Eye (tissue), 1 donor: ENCODE measurements at places on chromosomes 5 and 9.

DNA sequence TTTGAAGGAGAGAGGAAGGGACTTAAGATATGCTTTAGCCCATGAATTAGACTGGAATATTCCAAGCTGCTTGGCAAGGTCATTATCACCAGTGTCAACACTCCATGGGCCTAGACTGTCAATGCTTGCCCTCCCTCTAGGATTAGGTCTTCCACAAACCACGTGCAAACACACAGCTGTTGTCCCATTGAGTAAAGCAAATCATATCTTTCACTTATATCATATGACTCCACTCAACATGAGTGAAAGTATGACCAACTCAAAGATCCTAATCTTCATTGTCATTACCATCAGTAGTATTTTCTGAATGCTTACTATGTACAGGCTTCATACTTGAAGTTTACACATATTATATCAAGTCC is 57.0 kb upstream of the GRAMD2B start:
- DNase-seq = no peak

- no peak for DNase-seq
These were observed 732 bp downstream of the PBX3 start for GRCh38 chr9:125747765-125748445.

- no peak for DNase-seq
These were observed 110.7 kb upstream of the CXCL14 start for GRCh38 chr5:135689506-135689905.

DNA sequence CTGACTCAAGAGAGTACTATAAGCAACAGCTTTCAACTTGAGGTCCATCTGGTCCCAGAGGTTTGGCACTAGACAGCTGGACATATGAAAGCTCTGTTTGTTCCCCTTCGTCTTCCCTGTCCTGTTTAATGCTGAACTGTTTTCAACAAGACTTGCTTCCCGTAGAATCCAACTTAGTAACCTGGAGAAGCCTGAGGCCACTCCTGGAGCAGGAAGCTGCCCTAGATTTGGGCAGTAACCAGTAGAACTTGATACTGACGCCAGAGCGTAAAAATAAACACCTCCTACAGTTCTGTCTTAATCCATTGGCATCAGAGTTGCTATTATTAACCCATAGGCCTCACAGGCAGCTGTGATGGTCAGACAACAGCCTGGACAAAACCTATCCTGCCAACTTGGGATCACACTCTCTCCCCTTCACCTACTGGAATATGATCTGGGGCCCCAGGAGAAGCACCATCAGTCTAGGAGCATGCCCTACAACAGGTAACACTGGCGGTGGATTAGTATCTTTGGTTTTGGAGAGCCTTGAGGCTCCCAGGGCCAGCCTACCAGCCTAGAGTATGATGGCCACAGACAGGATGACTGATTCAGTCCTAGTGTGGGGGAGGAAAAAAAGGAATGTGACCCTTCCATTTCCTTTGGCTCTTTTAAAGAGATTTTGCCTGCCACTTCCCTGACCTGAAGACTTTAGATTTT is 29.2 kb downstream of the RUSC2 start:
- DNase-seq = no peak

- DNase-seq = peak; percentile 32
These were observed 466.2 kb downstream of the KDM4C start for GRCh38 chr9:7223981-7224380.

DNA sequence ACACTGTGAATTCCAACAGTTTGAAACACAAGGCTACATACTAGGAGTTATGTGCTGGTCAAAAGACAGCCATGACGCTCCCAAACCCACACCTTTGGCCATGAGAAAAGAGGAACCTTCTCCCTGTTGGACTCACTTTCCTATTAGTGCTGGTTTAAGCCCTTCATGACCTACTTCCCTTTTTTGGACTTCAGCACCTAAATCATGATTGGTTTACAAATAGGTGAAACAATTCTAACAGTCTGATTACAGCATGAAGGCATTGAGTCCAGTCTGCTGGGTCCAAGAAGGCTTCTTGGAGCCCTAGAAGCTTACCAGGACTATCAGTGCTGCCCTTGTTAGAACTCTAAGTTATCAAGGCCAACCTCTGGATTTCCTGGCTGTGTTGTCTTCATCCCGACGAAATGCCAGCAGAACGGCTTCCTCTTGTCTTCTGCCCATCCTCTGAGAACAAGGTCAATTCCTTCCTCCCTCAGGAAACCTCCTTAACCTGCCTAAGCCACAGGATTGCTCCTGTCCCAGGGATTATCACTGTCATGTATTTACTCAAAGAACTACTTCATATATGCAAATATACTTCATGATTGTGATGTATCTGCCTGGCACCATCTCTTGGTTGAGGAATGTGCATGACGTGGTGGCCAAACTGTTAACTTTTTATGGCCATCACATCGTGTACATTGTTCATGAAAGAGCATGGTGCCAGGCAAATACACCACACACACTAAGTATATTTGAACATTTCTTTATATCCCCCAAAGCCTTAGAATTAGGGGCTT is 83.6 kb downstream of the ANKH start:
- DNase-seq = no peak

DNA sequence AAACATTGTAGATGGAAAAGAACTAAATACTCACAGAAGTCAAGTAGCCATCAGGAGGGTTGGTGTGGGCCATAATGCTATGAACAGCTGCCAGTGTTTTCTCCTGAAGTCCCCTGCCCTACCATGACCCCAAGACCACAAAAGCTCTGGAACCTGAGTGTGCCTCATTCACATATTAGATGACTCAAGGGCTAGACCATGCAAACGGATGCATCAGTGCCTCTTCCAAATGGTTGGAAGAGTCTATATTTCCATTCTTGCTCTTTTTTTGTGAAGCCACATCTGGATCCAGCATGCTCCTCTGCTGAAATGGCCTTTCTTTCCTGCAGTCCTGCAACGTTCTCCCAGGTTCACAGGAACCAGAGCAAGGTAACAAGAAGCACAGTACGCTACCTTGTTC is 136.6 kb upstream of the EPB41L4A start:
- DNase-seq = no peak

- no peak for DNase-seq
These were observed 8.6 kb upstream of the SMIM23 start for GRCh38 chr5:171776770-171777759.

DNA sequence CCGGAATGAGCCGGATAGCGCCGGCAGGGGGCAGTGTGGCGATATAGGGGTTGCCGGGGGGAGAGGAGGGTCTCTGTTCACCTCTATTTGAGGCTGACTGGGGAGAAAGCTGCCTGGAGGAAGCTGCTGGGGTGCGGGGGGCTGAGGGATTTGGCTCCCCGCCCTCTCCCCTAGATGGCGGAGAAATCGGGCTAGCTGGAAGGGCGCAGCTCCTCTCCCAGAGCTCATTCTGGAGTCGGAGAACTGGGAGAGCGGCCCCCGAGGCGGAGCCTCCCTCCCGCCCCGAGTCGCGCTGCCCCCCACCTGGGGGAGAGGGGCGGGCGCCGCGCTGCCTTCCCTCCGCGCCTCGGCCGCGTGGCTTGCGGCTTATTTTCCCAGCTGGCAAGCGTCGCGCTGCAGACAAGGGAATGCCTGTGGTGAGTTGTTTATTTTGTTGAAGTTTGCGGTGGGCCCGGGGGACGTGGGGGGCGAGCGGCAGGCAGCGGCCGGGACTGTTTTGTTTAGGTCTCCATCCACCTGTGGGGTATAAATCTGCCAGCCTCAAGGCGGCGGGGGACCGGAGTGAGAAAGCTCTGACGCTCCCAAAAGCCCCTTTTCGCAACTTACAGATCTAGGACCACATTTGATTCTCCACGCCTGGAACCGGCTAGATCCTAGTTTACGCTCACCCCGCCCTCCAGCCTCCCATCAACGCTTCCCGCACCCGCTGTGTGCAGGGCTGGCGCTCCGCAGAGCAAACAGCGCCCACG is 4.1 kb upstream of the RGMB start:
- peak; percentile 94 for DNase-seq

GRCh38 chr5:4991925-4992324 is 148.2 kb upstream of the ADAMTS16 start:
- no peak for DNase-seq

- no peak for DNase-seq
These were observed 175.8 kb downstream of the DCP2 start for GRCh38 chr5:113152380-113152740.

GRCh38 chr5:131211669-131212068 is 40.9 kb downstream of the LYRM7 start:
- DNase-seq = no peak

DNA sequence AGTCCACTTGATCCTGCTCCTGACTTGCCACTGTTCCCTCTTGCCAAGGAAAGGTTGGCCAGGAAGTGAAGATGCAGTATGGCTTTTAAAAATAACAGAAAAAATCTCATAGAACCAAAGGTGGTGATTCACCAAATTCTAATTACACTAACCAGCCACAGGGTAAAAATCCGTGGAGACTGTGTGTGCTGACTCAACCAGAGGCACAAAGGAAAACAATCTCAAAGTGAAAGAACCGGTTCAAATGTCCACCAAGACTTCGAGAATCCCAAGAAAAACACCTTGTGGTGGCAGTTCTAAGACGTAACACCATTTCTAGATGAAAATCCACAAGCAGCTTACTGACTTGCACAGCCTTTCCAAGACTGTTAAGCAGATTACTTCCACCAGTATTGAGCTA is 279.1 kb downstream of the TLE1 start:
- no peak for DNase-seq

DNA sequence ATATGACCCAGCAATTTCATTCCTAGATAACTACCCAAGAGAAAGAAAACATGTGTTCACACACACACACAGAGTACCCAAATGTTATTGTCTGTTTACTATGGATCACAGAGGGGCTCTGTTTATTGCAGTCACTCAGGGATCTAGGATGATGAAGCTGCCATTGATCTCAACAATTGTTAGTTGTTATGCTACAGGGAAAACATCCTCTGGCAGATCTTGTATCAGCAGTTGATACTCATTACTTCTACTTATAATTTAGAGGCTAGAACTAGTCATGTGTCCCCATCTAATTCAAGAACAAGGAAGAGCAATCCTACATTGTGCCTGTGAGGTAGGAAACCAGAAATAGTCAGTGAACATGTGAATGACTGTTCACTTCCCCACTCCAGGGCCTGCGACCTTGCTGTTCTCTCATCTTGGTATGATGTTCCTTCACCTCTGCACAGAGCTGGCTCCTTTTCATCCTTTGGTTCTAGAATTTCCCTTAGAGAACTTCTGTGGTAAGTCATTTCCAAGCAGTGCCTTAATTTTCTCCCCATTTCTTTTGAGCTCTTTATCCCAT is 30.3 kb downstream of the NMUR2 start:
- DNase-seq = no peak

GRCh38 chr9:28699632-28700031 is 1126.4 kb upstream of the C9orf72 start:
- no peak for DNase-seq

GRCh38 chr5:158466191-158466590 is 607.2 kb upstream of the CLINT1 start:
- no peak for DNase-seq

DNA sequence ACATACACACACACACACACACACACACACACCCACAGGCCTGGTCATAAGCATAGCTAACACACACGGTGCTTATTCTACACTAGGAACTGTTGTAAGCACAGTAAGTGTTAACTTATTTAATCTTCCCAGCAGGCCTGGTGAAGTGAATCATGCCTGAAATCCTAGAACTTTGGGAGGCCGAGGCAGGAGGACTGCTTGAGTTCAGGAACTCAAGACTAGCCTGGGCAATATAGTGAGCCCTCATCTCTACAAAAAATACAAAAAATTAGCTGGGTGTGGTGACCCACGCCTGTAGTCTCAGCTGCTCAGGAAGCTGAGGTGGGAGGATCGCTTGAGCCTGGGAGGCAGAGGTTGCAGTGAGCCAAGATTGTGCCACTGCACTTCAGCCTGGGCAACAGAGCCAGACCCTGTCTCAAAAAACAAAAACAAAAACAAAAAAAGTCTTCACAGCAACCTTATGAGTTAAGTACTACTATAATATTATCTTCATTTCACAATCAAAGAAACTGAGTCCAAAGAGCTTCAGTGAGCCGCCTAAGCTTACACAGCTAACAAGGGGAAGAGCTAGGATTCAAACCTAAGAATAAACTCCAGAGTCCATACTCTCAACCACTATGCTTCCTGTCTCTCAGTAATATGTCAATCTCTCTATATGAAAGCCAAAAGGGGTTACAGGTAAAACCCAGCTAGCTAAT is 2.3 kb downstream of the MEGF9 start:
- no peak for DNase-seq

- peak; percentile 76 for DNase-seq
These were observed 113.6 kb downstream of the GNA14 start for GRCh38 chr9:77534376-77535057.

DNA sequence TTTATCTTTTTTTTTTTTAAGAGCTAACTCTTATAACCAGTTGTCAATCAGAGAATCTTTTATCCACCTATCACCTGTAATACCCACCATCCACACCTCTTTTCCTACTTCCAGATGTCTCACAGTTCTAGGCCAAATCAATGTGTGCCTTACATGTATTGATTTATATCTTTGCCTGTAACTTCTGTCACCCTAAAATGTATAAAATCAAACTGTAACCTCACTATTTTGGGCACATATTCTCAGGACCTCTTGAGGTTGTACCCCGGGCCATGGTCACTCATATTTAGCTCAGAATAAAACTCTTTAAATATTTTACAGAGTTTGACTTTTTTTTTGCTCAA is 404.7 kb upstream of the RORB start:
- no peak for DNase-seq

DNA sequence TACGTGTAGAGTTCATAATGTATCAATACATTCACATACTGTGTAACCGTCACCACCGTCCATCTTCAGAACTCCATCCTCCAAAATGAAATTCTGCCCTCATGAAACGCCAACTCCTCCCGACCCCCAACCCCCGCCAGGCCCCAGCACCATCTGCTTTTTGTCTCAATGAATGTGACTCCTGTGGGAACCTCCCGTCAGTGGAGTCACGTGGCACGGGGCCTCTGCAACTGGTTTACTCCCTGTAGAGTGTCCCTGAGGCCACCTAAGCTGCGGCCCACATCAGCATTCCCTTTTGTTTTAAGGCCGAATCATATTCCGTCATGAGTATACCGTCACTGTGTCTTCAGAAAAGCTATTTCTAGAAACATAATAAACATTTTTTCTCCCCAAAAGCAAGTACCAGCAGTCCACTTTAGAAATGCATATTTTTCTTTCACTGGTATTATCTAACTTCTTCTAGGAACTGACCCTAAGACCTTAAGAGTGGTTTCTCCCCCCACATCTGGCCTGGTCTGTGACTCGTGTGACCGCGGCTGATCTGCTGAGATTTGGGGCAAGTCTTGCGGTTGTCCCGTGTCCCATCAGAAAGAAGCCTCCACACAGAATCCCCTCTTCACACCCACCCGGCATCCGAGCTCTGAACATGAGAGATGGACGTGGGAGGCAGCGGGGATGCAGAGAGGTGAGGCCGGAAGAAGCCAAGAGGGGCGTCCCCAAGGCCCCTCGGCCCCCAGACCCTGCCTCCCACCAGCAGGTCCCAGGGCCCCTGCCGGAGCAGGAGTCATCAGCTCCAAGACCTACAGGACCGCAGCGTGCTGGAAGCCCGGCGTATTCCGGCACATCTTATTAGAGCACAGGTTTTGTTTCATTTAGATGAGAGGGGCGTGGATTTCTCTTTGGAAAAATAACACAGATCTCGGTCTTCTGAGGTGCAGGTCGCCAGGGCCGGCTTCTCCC is 38.3 kb downstream of the SLC6A3 start:
- no peak for DNase-seq
